CD14-positive monocyte (primary cell): ENCODE measurements at places on chromosomes 2 and 18.

- DNase-seq, result no peak
Observed at GRCh38 chr2:139457873-139458272, 677.7 kb upstream of the NXPH2 start.

- no peak for DNase-seq
Observed at GRCh38 chr2:171553858-171554257, 31.6 kb downstream of the CYBRD1 start.

DNA sequence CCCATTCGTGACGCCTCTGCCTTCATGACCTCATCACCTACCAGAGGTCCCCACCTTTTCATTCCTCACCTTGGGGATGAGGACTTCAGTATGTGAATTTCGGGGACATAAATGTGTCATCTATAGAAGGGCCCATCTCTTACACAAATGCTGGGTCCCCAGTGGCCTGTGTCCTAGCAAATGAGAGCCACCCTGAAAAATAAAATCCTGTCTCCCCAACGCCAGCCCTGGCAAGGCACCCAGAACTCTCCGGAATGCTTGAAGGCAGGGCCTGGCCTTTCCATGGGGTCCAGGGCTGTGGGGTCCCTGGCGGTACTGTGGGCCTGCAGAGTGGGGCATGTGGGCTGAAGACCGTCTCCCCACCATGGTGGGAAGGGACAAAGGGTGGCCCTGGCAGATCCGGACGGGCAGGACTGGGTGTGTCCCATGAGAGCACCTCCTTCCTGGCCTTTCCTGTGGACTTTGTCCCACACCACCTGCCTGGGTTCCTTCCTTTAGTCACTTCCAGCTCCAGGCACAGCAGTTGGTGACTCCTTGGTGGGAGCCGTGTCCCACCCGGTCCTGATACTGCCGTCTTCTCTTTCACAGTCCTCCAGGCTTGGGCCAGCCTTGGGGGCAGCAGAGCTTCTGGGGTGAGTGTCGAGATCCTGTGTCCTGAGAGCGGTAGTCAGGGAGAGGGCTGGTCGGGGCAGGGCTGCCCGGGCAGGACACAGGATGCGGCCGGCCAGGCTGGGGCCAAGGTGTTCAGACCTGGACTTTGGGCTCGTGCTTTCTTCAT lies 18.6 kb downstream of the CAPN10 start:
- DNase-seq, result no peak

DNA sequence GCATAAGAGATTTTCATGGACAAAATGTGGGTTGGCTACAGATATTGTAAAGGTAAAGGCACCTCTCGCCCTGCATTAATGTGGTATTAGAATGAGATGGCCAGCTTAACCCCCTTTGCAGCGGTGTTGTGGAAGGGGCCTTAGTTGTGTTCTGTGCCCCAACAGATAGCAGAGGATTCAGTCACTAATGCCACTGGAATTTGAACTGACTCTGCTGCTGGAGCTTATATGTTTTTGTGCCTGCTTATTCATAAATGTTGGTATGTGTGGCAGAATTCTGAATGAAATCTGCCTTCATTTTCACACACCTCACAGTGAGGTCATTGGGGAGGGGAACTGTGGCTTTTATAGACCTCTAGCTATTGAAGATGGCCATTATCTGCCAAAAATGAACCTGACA lies 90.7 kb upstream of the ITGA6 start:
- no peak for DNase-seq

- DNase-seq, result peak; percentile 37
Observed at GRCh38 chr2:26401739-26402541, at the start of gene DRC1. TSS of gene DRC1 (plus strand) at chr2:26401920. CDS start at chr2:26401990, 70 bp downstream.

DNA sequence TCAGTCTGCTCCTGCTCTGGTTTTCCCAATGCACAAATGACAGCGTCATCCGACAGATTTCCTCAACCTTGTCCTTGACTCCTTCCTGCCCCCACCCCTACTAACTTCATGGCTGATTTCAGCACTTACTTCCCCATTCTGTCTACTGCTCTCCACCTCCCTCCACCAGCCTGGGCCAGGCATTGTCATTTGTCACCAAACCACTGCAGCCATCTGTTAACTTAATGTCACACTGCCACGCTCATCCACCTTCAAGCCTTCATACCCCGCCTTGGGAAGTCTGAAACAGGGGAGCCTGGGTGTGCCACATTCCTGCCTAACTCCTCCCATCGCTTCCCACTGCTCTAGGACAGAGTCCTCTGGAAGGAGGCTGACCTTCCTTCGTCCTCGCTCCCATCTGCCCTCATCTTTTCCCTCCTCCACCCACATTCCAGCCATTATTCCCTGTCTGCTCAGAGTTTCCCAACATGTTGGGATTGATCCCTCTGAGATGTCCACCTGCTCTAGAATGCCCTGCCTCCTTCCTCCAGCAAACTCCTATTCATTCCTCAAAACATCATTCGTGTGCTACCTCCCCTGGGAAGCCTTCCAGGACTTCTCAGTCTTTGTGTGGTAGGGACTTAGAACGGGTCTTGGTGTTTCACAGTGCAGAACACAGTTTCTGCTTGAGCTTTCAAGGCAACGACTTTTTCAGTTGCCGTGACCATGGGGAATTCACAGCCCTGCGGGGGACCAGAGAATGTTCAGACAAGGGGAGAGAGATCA lies 42.2 kb upstream of the SMAD7 start:
- peak; percentile 97 for DNase-seq

- DNase-seq, result peak; percentile 14
Observed at GRCh38 chr2:119544075-119544938, at the start of gene CFAP221. TSS of gene CFAP221 (plus strand) at chr2:119544449. CDS start at chr2:119546132, 1,683 bp downstream.

GRCh38 chr2:25275575-25275965 lies 66.2 kb downstream of the DNMT3A start:
- no peak for DNase-seq

DNA sequence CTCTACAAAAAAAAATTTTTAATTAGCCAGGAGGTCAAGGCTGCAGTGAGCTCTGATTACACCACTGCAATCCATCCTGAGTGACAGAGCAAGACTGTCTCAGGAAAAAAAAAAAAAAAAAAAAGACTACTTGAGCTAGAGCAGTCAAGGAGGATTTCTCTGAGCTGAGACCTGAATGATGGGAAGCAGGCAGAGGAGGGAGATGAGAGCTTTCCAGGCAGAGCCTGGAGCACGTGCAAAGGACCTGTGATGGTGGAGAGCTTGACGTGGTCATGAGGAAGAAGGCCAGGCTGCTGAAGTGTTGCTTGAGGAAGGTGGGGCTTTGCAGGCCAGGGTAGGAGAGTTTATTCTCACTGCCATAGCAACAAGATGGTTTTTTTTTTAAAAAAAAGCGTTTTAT lies 51.9 kb upstream of the POMC start:
- no peak for DNase-seq

DNA sequence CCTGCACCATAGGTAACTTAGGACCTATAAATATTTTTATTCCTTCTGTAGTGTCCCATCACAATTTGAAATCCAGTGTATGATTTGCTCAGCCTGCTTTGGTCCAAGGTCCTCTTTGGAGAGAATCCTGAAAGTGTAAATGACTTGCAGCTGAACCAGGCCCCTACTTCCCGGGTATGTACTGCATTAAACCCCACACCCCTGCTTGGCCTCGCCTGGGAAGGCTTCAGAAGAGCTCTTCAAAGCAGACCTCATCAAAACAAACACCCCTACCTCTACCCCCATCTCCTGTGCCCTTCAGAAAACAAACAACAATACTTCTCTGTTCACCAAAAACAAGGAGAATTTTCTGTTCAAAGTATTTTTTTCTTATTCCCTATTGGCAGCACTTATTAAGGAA lies 9.5 kb upstream of the SPTBN1 start:
- DNase-seq, result no peak

GRCh38 chr2:238381341-238382115 lies 45.2 kb upstream of the ASB1 start:
- peak; percentile 83 for DNase-seq

DNA sequence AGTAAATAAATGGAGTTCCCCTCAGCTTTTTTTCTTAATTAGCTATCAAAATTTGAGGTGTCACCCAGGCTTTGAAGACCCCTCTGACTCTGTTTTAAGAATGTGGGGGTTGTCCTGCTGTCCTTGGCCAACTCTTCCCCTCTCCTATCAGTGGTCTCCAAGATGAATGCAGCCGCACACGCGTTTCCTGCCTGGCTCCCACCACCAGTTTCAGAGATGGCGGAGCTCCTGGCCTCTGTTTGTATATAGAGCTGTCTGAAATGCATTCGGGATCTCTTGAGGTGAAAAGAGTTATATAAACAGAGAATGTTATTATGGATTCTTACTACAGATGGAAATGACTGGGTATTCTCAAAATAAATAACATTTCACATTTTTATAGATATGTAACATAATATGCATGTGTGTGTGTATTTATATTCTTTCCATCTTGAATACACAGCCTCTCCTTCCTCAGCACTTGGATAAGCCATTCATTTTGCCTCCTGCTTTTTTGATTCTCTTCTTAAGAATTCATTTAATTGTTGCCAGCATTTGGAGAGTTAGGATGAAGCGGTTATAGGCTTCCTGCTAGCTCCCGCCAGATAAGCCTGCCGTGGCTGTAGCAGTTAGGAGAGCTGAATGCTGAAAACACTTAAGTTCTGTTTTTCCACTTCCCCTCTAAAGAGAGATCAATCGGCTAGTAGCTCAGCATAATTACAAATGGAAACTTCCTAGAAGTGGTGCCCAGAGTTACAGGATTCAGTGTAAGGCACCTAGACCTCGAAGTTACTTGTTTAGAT lies 659.3 kb upstream of the FANCL start:
- no peak for DNase-seq

- no peak for DNase-seq
Observed at GRCh38 chr2:150895968-150896367, 365.7 kb downstream of the RBM43 start.

GRCh38 chr2:161237392-161238264 lies 70.6 kb upstream of the PSMD14 start:
- DNase-seq, result no peak

- DNase-seq, result no peak
Observed at GRCh38 chr2:136052369-136053362, 65.3 kb downstream of the CXCR4 start.

GRCh38 chr2:37415128-37415820 lies 70.8 kb downstream of the QPCT start:
- DNase-seq, result no peak
